EL (cell line): ENCODE measurements at places on chromosomes 1 and 21.

DNA sequence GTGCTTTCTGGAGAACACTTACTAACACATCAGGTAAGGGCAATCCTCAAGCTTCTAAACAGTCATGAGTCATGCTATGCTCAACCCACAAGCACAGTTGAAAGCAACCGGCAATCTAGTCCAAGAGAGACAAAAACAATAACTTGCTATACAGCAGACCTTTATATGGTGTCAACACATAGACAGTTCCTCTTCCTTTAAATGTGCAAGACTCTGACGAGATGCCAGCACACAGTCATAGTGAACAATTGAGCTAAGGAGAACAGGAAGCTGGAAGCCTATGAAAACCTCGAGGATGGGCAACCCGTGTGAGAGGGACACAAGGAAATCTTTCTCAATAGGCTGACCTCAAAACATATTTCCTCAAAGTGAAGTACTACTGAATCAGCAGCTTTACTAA is 5.3 kb downstream of the ADIPOR1 start:
- DNase-seq, result peak; percentile 38

DNA sequence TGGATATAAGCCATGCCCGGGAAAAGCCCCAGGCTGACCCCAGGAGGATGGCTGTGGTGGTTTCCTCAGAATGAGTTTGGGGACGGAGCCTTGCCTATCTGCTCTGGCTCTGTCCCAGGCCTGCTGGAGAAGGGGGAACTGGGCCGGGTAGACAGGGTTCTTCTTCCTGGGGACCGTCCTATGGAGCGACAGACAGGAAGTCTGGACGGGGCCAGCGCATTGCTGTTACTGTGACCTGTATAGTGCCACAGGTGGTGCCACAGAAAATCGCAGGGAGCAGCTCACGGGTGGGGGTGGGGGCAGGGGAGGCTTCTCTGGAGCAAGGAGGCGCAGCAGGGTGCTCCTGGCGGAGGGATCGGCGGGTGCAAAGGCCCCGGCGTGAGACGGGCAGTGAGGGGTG is 36.4 kb downstream of the CFAP74 start:
- no peak for DNase-seq

DNA sequence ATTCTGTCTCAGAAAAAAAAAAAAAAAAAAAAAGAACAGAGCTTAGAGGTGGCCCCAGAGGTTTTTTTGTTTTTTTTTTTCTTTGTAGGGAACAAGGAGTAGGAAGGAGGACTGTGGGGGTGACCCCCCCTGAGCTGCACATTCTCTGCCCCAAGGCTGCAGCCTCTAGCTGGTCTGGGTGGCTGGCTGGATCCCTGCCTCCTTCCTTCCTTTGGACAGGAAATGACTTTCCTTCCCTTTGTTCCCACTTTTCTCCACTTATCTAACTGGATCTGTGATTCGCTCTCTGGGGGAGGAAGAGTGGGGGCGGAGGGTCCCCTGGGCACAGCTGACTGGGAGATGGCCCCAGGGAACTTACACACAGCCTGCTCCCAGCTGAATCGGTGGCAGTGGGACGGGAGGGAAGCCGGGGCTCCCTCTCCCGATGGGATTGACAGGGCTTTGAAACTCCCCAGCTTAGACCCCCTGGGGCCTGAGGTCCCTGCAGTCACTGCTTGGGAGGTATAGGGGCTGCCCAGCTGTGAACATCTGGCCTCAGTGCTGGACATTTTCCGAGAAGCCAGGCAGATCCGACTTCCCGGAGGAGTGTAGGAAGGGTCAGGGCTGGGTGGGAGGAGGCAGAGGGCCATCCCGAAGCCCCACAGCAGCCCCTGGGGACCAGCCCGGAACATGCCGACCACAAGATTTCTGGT is 2.1 kb downstream of the FBLIM1 start:
- peak; percentile 90 for DNase-seq

GRCh38 chr1:176066709-176067108 is 140.4 kb downstream of the COP1 start:
- no peak for DNase-seq

- DNase-seq, result no peak
Observed at GRCh38 chr1:211676106-211676583, 724 bp upstream of the NEK2 start.

GRCh38 chr21:38913120-38913892 is 107.6 kb downstream of the ETS2 start:
- DNase-seq, result peak; percentile 45

DNA sequence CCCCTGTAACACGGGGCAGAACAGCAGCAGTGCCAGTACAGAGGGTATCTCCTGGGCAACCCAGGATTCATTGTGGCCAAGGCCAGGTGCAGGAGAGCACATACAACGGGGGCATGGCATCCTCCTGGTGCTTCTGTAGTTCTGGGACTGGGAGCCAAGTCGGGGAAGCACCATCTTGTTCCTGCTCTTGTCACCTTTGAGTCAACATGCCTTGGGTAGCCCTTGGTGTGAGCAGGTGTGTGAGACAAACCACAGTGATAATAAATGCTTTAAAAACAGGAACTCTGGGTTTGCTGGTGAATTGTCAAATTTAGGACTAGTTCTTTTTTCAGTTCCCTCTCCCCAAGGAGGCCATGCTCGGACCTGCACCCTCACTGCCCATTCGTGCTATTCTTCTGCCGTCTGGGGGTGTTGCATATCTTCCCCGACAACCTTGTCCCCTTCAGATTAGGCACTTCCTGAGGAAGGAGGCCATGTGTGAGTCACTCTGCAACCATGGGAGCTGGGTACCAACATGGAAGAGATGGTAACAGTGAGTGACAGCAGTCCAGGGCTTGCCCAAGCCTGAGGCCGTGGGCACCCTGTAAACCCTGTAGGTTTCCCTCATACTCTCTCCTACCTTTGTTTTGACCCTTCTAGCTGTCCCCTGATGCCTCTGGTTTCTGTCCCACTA is 150.2 kb downstream of the GRIK3 start:
- no peak for DNase-seq

GRCh38 chr1:241459186-241459802 is 60.3 kb downstream of the FH start:
- no peak for DNase-seq

DNA sequence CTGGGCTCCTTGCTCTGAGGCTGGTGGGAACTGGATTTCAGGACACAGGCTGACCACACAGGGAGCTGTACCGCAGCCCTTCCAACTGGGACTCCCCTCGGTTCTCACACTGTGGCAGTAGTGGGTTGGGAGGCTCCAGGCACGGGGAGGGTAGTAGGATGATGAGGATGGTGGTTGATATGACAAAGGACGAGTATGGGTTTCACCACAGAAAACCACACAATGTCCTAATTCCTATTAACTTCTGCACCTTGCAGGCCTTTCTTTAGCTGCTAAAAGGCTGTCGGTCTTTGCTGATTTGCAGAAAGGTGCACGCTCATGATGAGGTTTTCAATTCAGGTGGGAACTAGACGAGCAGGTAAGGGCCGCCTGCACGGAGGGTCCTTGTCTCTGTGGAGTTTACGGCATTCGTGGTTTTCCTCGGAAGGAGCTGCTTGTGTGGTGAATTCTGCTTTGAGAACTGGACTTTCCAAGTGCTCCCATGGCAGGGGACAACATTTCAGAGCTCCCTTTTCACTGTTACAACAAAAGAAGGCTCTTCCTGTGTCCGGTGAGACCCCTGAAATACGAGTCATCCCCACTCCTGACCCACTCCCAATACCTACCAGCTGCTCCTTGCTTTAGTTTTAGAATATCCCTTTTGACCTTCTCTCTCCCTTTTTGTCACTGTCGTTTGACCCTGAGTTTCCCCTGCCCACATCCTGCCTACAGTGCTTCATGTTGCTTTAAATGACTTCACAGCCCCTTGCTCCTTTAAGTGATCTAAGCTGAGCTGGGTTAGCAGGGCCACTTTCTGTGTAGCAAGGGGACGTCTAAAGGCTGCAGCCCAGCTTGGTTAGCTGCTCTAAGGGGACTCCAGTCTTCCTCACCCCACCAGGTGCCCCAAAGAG is 125.1 kb downstream of the MRPS6 start:
- no peak for DNase-seq

DNA sequence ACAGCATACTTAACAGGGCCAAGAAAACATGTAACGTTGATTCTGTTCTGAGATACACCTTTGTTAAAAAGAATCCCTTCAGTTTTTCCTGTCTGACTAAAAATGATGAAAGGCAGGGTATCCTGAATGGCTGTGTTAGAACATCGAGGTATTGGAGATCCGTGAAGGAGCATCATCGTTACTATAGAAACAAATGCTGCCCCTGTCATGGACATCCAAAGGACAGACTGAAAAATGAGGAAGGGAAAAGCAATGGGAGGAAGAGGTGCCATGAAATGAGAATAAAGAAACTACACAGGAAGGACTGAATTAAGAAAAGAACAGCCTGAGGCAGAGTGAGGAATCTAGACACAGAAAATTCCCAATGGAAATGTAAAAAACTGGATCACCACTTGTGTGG is 257.9 kb downstream of the PDE4B start:
- DNase-seq, result no peak

DNA sequence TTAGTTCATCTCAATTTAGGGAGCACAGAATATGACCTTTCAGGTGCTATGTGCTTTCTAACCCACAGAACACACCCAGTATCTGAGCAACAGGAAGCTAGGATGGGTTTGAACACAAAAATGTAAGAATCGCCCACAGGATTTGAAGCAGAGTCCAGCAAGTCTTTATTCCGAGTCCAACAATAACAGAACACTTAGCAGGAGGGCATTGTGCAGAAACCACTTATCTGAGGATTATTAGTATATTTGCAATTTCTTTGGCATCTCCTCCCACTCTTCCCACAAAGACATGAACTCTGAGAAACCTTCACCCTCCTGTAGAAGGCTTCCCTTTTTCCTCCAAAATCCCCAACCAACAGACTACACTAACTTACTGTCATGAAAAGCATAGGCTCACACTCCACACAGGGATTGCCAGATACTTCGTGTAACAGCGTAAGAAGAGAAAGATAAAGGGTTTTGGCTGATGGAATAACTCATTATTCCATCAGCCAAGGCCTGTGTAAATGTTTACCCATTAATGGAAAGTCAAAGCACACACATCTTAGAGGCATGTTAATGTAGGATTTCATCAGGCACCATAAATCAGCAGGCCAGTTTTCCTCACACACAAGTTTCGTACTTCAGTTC is 16.1 kb downstream of the SIPA1L2 start:
- peak; percentile 52 for DNase-seq

- DNase-seq, result no peak
Observed at GRCh38 chr1:15488371-15488770, 12.5 kb downstream of the CELA2B start.

DNA sequence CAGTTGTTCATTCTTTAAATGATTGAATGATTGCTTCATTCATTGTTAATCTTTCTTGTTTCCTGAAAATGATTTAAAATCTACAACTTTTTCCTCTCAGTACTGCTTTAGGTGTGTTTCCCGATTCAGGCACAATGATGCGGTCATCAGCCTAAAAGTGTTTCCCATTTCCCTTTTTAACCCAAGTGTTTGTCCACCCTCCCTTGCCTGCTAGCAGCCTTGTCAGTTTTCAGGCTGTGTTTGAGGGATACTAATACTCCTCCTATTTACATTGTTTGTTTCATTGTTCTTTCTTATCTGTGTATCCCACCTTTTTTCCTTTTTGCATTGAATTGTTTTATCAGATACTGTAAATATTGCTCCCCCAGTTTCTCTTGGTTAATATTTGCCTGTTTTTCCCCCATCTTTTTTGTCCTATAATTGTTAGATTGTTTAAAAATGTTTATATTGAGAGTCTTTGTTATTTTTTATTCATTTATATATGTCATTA is 131.1 kb downstream of the KIAA0319L start:
- no peak for DNase-seq

DNA sequence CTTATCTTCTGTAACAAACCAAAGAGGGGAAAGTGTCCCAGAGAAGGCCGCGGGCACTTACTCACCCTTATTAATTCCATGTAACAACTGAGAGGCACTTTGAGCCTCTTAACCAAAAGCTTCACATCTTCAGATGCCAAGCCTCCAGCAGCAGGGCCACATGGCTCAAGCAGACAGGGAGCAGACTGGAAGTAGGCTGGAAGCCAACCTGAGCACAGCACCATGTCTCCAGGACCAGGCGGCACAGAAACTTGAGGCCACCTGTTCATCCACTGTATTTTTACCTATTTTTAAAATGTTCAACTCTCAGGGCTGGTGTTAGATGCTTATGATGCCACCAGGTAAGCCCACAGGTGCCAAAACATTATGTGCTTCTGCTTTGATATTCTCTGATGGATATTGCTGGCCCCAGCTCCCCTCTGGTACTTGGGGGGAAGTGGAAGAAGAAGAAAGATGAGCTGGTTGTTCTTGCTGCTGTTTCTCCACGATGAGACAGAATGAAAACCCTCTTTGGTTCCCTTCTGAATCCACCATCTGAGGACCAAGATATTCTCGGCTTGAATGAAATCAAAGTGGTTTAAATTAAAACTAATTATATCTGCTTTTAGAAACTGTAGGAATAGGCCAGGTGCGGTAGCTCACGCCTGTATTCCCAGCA is 30.6 kb upstream of the SDE2 start:
- no peak for DNase-seq

DNA sequence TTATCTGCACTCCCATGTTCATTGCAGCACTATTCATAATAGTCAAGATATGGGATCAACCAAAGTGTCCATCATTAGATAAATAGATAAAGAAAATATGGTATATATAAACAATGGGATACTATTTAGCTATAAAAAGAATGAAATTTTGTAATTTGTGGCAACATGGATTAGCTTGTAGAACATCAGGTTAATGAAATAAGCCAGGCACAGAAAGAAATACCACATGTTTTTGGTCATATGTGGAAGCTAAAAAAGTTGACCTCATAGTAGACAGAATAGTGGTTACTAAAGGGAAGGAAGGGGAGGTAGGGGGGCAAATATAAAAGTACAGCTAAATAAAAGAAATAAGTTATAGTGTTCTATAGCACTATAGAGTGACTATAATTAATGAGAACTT is 68.5 kb downstream of the SCMH1 start:
- DNase-seq, result no peak

DNA sequence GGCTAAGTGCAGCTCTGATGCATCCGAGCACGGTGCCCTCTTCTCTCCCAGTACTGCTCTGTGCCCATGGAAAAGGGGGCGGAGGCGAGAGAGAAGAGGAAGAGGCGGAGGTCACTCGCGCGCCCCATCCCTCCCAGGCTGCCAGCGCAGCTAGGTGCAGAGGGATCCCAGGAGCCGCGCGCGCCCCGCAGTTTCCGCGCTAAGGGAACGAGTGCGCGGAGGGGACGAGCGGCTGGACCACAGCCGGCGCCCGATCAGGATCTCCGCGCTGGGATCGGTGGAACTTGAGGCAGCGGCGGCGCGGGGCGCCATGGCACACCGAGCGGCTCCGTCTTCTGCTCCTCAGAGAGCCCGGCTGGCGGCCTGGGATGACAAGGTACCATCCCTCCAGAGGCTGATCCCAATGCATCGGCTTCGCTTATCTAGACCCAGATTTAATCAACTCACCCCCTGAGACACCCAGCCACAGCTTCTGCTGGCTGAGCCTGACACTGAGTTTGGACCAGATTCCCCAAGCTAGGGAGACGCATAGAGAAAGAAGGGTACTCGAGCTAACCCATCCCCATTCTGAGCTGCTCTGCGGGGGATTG is at the start of gene PTGFR:
Gene PTGFR (plus strand): TSS at position 114 of the 590 bp plus-strand sequence. CDS start 1,770 bp downstream, outside the sequence.
- peak; percentile 79 for DNase-seq

DNA sequence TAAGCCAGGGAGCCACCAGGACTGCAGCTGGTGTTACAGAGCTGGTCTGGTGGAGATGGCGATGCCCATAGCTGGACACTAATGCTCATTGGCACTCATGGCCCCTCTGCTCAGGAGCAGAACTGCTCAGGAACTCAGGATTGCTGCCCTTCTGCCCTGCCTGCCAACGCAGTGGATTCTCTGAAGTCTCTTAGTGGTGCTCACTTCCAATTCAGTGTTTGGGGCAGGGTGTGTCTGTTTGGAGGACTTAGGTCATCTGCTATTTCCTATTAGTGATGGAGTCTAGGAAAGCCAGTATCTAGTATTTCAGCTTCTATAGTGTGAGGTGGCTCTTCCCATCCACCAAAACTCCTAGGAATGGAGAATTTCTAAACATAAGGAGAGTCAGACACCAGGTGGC is 29.1 kb downstream of the S100A10 start:
- no peak for DNase-seq
